ENCODE measurements at places on chromosomes 6 and 20.

- no peaks in the 10 kb centered on the region for H3K36me3 ChIP-seq
- no peaks in the 10 kb centered on the region for H3K4me1 ChIP-seq
- H3K27me3 ChIP-seq = no peaks in the 10 kb centered on the region
- DNase-seq = no peak
Measured at GRCh38 chr6:29552512-29553051, 7.0 kb downstream of the UBD start.

DNA sequence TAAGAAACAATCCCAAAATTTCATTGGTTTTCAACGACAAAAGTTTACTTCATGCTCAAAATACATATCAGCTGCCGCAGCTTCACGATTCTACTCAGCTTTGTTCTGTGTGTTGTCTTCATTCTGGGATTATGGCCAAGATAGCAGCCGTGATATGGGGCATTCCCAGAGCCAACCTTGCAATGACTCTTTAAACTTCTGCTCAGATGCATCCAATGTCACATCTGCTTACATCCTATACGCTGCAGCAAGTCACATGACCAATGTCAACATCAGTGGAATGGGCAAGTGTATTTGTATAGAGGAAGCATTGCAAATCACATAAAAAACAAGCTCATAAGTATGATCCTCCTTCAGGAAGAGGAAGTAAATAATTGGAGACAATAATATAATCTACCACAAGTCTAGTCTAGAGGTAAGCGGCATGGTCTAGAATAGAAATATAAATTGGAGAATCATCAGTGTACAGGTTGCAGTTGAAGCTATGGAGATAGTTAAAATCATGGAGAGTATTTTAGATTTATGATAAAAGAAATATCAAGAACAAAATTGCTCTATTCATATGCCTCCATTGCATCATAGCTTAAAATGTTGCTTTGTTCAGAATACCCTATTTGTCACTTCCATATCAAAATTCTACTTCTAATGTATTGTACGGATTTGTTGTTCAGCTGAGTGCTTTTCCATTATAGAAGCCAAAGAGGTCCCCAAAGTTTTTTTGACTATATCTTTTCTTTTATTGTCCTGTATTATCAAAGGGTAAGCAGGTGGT lies 7.2 kb upstream of the C6orf141 start:
- no peak overlapping the region for H3K27ac ChIP-seq
- no peaks in the 10 kb centered on the region for H3K27me3 ChIP-seq
- no peaks in the 10 kb centered on the region for H3K36me3 ChIP-seq
- DNase-seq = no peak

GRCh38 chr6:69866770-69867638 lies 648 bp downstream of the COL19A1 start:
- peaks cover 2% of the 10 kb centered on the region for H3K36me3 ChIP-seq
- peaks cover 57% of the 10 kb centered on the region for H3K27me3 ChIP-seq
- no peak for DNase-seq
- peaks cover 13% of the 10 kb centered on the region for H3K4me1 ChIP-seq
- peak overlapping the region; percentile 46 for H3K4me3 ChIP-seq
- no peak overlapping the region for H3K27ac ChIP-seq

- no peaks in the 10 kb centered on the region for H3K27me3 ChIP-seq
- no peaks in the 10 kb centered on the region for H3K4me1 ChIP-seq
- DNase-seq = no peak
- H3K27ac ChIP-seq = no peak overlapping the region
- no peak overlapping the region for H3K4me3 ChIP-seq
Measured at GRCh38 chr6:167568407-167569024, 243.6 kb downstream of the TTLL2 start.

DNA sequence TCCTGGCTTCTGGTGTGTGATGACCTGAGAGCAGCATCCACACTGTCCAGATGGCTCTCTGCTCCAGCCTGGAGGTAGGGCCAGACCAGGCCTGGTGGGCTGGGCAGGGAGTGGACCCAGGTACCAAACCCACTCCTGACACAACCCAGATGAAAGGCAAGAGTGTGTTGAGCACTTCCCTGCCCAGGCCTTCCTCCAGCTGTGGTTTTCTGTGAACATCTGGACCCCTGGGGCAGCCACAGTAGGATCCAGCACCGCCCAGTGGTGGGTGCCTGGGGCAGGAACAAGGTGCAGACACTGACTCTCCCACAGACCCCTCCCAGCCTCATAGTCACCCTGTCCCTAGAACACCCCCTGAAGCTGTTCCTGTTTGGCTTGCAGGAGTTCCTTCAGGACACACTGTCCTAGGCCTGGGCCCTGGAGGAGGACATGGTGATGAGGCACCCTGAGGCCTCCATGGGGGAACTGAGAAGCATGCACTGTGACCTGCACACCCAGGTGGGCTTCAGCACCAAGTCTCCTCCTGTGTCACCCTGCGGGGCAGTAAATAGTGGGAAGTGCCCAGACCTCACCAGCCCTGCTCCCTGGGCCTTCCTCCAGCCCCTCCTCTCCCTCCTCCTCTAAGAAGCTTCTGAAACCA lies 28.7 kb downstream of the UBD start:
- no peaks in the 10 kb centered on the region for H3K27me3 ChIP-seq
- H3K4me1 ChIP-seq = no peaks in the 10 kb centered on the region

DNA sequence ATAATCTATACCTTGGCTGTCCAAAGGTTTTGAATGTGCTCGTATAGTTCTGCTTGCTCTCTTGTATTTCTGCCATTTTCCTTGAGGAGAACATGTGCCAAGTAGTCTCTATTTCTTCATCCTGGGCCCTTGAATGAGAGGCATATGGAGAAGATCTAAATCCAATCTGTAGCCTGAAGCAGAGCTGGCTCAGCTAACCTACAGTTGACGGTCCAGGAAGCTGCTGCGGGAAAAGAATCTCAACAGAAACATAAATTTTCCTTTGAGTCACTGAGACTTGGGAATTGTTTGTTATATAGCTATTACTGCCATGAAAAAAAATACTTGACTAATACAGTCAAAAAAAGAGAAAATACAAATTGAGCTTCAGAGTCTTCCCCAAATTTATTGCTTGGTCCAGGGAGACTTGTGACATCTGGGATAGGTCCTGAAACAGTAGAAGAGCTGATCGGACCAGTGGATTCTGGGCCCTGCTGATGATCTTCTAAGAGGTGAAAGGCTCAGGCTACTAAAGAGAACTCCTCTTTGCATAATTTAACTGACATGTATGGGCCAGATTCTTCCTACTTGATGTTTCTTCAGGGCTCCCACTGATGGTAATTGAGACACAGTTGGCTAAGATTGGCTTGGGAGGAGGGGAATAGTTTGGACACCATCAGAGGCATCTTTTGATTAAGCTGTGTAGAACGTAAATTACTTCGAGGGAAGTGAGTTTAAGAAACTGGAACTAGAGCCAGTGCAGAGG lies 29.9 kb upstream of the PLCB4 start:
- no peak for DNase-seq
- H3K27ac ChIP-seq = no peak overlapping the region

DNA sequence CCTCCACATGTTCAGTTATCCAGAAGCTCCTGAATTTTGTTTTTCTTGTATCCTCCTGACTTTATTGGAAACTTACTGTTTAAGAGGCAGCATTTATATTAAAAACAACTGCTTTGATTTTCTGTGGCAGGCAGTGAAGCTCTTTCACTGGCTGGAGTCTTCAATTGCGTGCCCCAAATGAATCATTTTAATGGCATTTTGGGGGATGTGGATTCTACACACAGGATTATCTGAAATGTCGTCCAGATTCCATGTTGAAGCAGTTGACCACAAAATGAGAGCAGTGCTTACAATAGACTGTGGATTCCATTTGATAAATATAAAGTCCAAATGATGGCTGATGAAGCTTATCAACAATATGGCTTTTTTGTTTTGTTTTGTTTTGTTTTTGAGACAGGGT lies 41.0 kb upstream of the HIVEP1 start:
- H3K4me1 ChIP-seq = no peaks in the 10 kb centered on the region
- H3K27ac ChIP-seq = no peak overlapping the region
- H3K27me3 ChIP-seq = no peaks in the 10 kb centered on the region
- no peak overlapping the region for H3K4me3 ChIP-seq

Data from Panc1 (cell line).